Breast epithelium (tissue), 4 donors: ENCODE measurements at places on chromosomes 2 and 18. TPM values are rescaled to one million over a fixed set of nuclear protein-coding genes. Genes with fewer than 3 reads are reported as not detected.

DNA sequence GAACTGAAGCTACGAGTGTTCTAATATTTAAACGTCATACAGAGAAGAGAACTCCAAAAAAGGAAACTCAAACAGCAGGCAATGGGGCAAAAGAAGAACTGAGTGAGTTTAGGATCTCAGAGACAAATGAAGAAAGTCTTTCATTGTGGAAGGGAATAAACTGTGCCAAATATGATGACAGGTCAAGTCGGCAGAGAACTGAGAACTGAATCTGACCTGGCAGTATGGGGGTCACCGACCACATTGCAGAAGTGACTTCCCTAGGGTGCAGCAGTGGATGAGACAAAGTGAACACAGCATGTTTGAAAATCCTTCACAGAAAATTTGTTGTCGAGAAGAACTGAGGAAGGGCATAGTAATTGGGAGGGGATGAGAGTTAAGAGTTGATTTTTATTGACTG is 55.9 kb downstream of the TTC21B start:
- no peaks in the 10 kb centered on the region for H3K4me1 ChIP-seq
- H3K4me3 ChIP-seq = no peak overlapping the region
- no peaks in the 10 kb centered on the region for H3K36me3 ChIP-seq
- no peak for DNase-seq
- no peaks in the 10 kb centered on the region for H3K27me3 ChIP-seq
- H3K27ac ChIP-seq = peak overlapping the region; percentile 60

UGT1A5 gene
- not detected for total RNA-seq

C1GALT1C1L gene
- total RNA-seq = 2.9 TPM

ALPI gene
- not detected for total RNA-seq

DNA sequence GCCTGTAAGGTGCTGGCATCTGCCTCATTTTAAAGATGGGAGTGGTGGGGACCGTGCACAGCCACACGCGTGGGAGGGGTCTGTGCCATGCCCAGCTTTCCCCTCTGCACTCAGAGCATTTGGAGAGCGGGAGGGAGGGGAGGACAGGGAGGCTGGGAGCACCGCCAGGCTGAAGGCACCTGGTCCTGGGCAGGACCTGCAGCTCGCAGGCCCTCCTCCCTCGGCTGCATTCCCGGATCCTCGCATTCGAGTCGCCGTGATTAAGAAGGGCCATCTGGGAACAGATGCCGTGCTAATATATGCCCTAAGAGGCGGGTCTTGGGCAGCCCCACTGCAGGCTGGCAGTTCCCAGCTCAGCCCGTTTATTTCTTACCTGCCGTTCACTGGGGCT is 84.0 kb downstream of the PTGR3 start:
- no peaks in the 10 kb centered on the region for H3K36me3 ChIP-seq
- H3K4me3 ChIP-seq = peak overlapping the region; percentile 40
- DNase-seq = no peak
- H3K27ac ChIP-seq = no peak overlapping the region

GRCh38 chr2:230925443-230925878 is 419 bp upstream of the GPR55 start:
- no peak overlapping the region for H3K4me3 ChIP-seq
- H3K27me3 ChIP-seq = no peaks in the 10 kb centered on the region
- H3K27ac ChIP-seq = no peak overlapping the region
- H3K36me3 ChIP-seq = no peaks in the 10 kb centered on the region

AGPS gene
- total RNA-seq = 28.2 TPM

DNA sequence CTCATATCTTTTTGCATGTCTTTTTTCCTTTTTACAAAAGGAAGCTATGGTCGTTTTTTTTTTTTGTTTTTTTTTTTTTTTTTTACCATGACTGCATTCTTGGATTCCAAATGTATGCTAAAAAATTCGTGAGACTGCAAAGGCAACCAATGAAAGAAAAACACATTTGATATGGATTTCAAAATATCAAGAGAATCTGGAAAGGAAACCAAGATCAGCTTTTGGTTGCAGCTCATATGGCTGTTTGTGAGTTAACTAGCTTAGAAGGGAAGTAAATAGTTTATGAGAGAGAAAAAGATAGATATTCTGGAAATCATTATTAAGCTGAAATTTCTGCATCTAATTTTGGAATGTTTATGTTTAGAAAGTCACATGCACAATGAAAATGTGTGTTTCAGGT is 110.3 kb downstream of the PRPF40A start:
- DNase-seq = no peak
- H3K4me1 ChIP-seq = no peaks in the 10 kb centered on the region
- no peak overlapping the region for H3K4me3 ChIP-seq
- no peak overlapping the region for H3K27ac ChIP-seq
- H3K36me3 ChIP-seq = no peaks in the 10 kb centered on the region
- H3K27me3 ChIP-seq = no peaks in the 10 kb centered on the region

ADCYAP1 gene
- total RNA-seq = 0.33 TPM

ITM2C gene
- total RNA-seq = 36.3 TPM

DNA sequence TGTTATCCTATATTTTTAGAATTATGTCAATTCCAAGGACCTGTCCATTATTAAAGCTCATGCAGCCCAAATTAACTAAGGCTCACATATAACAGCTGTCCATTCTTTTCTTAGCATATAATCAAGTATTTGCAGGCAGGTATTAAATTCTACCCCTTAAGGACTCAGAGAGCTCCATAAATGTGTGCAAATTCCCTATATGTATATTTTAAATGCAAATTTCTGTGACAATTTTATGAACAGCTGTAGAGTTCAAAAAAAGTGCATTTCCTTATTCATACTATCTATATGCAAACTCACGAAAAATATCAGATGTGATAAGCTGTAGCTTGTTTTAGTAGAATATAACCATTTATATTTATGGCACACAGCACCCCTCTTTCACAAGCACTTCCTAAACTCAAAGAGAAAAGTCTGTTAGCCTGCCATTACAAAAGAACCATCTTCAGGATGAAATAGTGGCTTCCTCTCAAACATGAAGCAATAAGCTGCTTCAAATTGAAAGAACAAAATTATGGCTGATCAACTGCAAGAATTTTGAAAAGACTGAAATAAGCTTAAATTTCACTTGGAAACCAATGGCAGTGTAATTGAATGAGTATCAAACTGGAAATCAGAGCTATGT is 155.0 kb upstream of the REG3G start:
- no peaks in the 10 kb centered on the region for H3K27me3 ChIP-seq
- H3K36me3 ChIP-seq = no peaks in the 10 kb centered on the region
- H3K4me3 ChIP-seq = no peak overlapping the region
- H3K27ac ChIP-seq = no peak overlapping the region
- DNase-seq = no peak

- H3K4me1 ChIP-seq = no peaks in the 10 kb centered on the region
- DNase-seq = no peak
- no peaks in the 10 kb centered on the region for H3K27me3 ChIP-seq
- H3K4me3 ChIP-seq = no peak overlapping the region
- no peak overlapping the region for H3K27ac ChIP-seq
- H3K36me3 ChIP-seq = no peaks in the 10 kb centered on the region
Observed at GRCh38 chr2:163123526-163123925, 285.0 kb upstream of the KCNH7 start.
